ENCODE measurements at places on chromosomes 11 and 22.

DNA sequence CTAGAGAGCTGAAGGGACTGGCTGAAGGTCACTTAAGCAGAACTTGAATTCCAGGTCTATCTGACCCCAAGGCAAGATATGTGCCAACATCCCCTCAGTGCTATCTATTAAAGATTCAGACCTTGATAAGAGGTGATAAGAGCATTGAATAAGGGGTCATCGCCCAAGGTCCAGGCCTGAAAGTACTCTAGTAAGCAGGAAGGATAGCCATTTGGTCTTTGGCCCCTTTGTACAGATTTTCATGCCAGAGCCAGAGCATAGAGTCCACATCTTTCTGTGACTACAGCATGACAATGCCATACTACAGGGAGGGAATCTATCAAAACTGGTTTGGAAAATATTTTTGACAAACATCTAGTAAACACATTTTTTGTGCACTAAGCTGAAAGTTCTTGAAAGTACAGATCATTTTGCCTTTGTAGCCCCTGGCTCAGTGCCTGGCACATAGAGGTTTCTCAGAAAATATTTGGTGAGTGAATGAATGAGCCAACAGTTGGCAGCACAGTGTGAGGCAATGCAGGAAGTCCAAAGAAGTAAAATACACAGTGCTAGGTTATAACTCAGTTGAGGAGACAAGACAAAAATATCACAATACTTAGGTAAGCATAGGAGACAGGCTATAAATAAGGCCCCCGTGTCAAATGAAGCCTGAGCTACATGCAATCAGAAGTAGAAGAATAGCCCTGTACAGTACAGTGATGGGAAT is 15.1 kb upstream of the RRAS2 start:
- no peak for DNase-seq

GRCh38 chr11:119525180-119525866 is 102.4 kb upstream of the THY1 start:
- no peak for DNase-seq

DNA sequence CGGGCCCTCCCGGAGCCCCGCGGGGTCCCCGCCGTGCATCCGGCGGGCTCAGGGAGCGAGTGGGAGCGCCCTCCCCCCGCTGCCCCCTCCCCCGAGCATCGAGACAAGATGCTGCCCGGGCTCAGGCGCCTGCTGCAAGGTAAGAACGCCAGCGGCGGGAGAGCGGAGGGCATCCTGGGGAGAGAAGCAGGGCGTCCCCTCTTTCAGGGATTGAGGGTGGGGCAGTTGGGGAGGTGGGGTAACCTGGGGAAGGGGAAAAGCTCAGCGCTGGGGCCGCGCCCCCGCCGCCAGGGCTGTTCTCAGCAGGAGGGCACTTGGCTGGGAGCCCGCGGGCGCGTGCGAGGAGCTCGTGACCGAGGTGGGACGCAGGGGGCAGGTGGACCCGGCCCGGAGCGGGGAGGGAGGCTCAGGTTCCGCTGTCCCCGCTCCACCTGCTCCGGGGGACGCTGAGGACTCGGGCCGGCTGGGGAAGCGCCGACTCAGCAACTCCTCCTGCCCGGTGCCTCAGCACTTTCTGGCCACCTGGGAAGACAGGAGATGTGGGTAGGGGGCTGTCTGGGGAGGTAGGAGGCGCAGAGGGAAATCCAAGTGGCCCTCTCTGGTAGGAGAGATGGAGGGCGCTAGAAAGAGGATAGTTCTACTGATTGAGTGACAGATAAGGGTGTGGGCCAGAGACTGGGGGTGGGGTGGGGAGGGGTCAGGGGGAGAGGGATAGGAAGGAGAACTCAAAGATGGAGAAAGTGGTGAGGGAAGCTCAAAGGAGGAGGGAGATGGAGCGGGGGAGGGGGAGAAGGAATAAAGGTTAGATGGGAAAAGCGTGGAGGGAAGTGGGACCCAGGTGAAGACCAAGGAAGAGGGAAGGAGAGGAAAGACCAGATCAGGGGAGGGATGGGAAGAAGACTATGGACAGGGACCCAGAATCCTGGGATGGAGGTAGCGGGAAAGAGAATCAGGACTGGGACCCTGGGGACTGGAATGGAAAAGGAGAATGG is 726 bp downstream of the RTN4RL2 start:
- peak; percentile 25 for DNase-seq

DNA sequence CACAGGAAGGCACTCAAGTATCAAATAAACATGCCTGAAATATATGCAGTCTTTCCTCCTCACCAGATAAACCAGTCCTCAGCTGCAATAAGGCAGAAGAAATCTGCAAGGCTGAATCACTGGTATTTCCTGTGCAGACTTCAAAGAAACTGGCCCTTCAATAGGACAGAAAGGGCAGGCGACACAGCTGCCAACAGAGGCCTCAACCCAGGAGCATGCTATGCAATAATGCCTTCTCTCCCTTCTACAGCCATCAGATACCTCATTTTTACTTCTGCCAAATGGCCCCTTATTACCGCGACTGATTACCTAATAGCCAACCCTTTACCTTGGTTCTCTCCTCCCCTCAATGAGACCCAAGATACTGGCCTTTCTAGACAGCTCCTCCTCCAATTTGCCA is 8.0 kb downstream of the NUMA1 start:
- no peak for DNase-seq

DNA sequence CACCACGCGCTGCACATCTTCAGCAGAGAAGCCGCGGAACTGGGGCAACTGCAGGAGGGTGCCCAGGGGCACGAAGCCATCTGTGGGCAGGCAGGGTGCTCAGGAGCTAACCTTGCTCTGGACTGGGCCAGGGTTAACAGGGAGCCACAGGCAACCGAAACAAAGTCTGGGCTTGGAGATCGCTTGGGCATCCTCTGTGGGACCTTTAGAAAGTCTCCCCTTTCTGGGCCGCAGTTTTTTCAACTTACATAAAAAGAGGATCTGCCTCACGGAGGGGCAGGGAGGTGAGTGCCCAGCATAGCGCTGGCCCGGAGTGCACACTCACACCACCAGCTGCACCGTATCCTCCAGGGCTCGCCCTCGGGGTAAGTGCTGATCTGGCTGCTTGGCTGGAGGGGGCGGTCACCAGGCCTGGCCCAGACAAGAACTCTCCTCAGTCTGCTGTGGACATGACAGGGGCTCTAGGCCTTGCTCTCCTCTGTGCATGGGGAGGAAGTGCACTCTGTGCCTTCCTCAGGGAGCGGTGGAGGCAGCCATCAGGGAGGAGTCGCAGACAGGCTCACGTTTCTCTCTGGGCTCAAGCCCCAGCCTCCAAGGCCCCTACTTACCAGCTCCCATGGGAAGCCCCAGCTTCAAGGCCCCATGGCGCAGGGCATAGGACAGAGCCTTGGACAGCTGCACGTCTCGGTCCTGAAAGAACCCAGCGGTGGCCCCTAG is 937 bp downstream of the TRPT1 start:
- DNase-seq = no peak

GRCh38 chr11:69943506-69943905 is 124.3 kb upstream of the FGF3 start:
- DNase-seq = no peak

All from frontal cortex (tissue), 4 donors.